C1 segment of cervical spinal cord (tissue), 14 donors: ENCODE measurements at places on chromosomes 7 and 10.

- DNase-seq = no peak
Measured at GRCh38 chr7:64686493-64687184, 20.7 kb downstream of the ZNF107 start.

- DNase-seq = no peak
Measured at GRCh38 chr7:100568896-100569844, 4.5 kb downstream of the SAP25 start.

- DNase-seq = no peak
Measured at GRCh38 chr7:73986158-73986631, 41.8 kb upstream of the ELN start.

DNA sequence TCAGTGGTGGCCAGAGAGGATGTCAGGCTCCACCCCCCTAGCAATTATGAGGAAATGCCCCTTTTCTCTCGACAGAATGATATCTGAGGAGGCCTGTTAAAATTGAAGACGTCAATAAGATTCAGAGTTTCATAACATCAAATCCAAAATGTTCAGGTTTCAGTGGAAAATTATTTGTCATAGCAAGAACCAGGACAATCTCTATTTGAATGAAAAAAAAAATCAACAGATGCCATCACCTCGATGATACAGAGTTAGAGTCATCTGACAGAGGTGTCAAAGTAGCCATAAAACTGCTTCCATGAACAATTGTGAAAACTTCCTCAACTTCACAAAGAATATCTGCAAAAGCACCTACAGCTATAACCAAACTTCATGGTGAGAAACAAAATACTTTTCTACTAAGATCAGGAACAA is 7.7 kb downstream of the TMEM273 start:
- no peak for DNase-seq

DNA sequence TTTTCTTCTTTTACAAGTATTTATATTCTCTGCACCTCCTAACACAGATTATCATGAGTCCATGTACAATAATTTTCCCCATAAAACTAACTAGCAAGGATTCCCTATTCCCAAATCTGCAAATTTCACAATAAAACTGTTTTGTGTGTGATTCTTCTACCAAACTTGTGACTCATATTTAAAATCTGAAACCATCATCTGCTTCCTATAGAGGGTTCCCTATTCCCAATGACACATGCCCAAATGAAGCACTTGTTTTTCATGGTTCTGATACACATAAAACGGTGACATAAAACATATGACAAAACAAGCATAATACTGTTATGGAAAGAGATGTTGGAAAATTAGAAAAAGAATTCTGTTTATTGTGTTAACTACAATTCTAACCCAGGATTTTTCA is 657.6 kb downstream of the PARD3 start:
- DNase-seq = no peak

- no peak for DNase-seq
Measured at GRCh38 chr10:80485946-80486764, 32.0 kb downstream of the TSPAN14 start.

DNA sequence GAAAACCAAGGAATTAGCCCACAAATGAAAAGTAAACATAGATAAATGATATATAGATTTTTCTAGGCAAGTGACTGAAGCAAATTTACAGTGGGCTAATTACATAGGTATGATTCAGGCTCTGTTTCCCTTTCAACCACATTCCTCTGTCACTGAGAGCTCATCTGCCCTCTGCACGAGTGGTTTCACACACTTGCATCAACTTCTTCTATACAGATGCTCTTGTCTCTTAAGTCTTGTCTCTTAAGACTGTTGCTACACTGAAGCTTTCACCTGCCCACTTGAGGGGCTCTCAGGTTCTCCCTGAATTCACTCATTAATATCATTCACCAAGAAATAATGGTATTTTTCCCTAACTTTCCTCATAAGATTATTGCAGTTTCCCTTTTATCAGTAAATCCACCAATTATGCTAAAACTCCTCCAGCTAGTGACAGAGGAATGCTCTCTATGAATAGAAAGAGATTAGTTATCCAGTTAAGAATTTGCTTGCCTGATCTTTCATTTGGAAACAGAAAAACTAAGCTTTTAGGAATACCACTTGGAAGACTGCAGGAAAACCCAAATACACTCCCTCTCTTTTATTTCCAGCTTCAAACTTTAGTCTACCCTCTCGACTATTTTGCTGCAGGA is 95.7 kb downstream of the ELAPOR2 start:
- DNase-seq = no peak

- DNase-seq = no peak
Measured at GRCh38 chr10:103645141-103646054, 151.9 kb downstream of the NEURL1 start.

DNA sequence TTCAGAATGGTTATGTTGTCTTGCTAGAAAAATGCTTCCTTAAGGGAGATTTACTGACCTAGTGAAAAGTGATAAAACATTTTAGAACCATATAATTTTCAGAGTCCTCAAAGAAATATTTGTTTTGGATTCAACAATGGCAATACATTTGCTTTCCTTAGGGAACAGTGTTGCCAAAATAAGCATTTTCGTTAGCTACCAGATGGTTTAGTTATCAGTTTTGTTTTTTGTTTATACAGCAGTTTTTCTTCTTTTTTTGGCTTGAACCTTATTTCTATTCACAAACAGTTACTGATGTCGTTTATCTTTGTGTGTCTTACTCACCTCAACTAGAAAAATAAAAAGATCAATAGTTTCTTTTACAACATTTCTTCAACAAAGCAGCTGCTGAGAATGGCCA is 48.6 kb downstream of the EXOC4 start:
- DNase-seq = no peak

DNA sequence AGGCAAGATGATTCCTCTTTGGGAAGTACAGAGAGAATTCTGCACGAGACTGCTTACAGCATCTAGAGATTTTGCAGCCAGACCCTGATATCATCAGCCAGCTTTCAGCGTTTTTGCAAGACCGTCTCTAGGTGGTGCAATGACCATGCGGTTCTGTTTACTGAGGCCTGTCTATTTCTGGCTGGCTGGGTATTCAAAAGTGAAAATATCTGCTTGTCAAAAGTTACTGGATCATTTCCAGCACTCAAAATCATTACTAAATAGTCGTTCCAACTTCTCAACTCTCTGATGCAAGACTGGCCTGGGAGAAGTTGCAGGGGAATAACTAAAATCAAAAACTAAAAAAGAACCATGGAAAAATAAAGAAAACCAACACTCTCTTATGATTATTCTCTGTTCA is 240.1 kb downstream of the ELMO1 start:
- DNase-seq = no peak

GRCh38 chr10:95441547-95441923 is 119.6 kb downstream of the SORBS1 start:
- DNase-seq = no peak

DNA sequence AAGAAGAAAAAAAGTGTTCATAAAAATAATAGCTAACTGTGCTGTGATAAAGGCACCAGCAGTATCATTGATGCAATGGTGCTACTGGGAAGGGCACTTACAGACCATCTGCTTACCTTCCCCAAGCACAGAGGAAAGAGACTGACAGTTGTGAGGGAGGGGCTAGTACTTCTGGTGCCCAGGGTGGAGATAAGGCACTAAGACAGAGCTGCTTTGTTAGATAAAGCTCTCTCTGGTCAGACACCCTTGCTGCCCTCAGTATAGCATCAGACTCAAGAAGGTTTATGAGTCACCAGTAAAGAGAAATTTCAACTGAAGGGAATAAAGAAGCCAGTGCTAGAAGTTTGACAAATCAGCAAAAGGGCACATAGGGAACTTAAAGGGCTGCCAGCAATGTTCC is 325.6 kb downstream of the HPSE2 start:
- DNase-seq = no peak

- DNase-seq = no peak
Measured at GRCh38 chr10:35723059-35723458, 81.0 kb upstream of the FZD8 start.

GRCh38 chr10:36779238-36779846 is 346.1 kb upstream of the ANKRD30A start:
- no peak for DNase-seq
